ENCODE measurements at places on chromosomes 13 and 19.

DNA sequence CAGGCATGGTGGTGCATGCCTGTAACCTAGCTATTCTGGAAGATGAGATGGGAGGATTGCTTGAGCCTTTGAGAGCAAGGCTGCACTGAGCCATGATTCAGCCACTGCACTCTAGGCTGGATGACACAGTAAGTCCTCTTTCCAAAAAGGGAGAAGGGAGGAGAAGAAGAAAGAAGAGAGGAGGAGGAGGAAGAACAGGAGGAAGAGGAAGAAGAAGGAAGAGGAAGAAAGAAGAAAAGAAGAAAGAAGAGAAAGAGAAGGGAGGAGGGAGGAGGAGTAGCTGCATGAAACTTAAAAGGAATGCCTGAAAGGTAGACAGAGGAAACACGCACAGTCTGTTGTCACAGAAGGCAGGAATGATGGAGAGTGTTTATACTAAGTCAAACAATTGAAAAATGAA, 3.6 kb upstream of the DPY19L3 start:
- no peak for DNase-seq

- DNase-seq: no peak
These were observed 546 bp downstream of the TBC1D4 start for GRCh38 chr13:75481176-75482069.

DNA sequence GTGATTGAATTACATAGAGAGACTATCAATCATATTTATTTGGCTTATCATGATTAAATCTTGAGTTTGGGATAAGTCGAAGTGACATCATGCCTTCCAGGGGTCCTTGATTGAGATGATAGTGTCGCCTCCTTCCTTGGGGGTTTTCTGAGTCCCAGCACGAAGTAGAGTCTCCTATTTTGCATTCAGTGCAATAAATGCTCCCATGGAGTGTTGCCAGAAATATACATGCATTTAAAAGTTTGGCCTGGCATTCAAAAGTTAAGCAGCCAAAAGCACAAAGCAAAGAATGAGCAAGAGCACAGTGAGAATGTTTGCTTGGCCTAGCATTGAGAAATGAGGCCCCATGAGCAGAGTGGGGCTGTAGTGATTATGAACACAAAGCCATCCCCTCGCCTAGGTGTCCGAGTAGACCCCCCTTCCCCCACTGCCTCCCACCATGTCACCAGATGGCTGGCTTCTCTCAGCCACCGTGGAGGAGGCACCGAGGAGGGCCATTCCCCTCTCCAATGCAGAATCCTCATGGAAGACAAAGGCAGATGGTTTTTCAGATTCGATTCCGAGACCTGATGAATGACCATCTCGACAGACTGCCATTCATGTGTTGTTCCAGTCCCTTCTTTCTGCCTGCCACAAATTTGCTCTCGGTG, 58.8 kb upstream of the UBL3 start:
- no peak for DNase-seq

GRCh38 chr19:47255879-47256692, at the start of gene CCDC9:
Gene CCDC9 (plus strand): TSS chr19:47256525. CDS start chr19:47258401, 1,876 bp downstream.
- DNase-seq: peak; percentile 87

DNA sequence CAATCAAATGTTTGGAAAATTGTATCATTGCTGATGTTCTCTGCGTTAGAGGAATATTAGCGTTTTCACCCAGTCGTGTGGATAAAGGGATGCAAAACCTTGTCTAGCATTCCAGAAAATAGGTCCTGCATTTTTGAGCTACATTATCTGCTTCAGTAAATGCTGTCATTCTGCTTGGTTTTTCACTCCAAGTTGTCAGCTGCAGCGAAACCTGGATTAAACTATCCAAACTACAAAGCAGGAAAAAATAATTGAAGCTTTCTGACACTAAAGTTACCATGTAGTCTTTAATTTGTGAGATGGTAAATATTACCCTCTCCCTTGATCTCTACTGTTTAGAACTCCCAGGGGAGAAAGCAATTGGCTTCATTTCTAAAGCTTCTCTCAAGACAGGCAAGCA, 1795.5 kb upstream of the PRR20A start:
- DNase-seq: no peak

Data from CD8-positive, alpha-beta memory T cell (primary cell).